Vagina (tissue), 2 donors: ENCODE measurements at places on chromosomes 13 and 19.

- no peak for DNase-seq
Measured at GRCh38 chr13:29577136-29578051, 18.1 kb downstream of the SLC7A1 start.

DNA sequence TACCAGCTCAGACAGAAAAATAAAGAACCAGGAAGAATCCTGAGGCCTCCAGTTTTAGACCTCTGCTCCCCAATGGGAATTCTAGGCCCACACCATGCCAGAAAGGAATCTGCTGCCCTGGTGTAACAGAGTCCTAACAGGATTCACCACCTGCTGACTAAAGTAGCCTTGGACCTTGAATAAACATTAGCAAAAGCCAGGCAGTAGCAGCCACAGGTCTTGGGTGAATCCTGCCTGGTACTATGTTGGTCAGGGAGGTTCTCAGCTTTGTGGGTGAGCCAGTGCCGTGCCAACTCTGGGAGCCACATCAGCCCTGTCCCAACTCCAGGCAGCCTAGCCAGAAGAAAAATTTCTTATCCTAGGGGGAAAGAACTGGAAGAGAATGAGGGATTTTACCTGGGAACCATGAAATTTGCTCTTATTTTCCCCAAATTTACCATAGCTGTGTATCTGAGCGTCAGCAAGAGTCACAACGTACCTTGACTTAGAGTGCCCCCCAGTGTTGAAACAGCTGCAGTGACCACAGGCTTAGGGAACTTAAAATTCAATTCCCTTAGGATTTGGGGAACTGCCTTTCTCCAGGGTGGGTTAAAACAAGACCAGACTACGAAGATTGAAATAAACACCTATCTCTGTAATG lies 1895.6 kb upstream of the PRR20A start:
- DNase-seq: no peak

- no peak for DNase-seq
Measured at GRCh38 chr19:1648459-1648849, 4.0 kb downstream of the TCF3 start.

DNA sequence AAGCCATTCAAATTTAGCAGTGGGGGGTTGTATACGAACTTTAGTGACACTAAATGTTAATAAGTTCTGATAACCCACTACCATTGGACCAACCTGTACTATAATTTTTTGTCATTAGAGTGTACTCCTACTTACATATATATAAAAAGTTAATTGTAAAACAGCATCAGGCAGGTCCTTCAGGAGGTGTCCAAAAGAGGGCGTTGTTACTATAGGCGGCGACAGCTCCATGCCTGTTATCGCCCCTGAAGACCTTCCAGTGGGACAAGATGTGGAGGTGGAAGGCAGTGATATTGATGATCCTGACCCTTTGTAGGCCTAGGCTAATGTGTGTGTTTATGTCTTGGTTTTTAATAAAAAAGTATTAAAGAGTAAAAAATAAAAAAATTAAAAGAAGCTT lies 27.5 kb downstream of the SPRYD7 start:
- no peak for DNase-seq

GRCh38 chr13:26482451-26483197 lies 74.9 kb upstream of the WASF3 start:
- DNase-seq: no peak

- no peak for DNase-seq
Measured at GRCh38 chr13:64704121-64704649, 2526.0 kb downstream of the PCDH9 start.

DNA sequence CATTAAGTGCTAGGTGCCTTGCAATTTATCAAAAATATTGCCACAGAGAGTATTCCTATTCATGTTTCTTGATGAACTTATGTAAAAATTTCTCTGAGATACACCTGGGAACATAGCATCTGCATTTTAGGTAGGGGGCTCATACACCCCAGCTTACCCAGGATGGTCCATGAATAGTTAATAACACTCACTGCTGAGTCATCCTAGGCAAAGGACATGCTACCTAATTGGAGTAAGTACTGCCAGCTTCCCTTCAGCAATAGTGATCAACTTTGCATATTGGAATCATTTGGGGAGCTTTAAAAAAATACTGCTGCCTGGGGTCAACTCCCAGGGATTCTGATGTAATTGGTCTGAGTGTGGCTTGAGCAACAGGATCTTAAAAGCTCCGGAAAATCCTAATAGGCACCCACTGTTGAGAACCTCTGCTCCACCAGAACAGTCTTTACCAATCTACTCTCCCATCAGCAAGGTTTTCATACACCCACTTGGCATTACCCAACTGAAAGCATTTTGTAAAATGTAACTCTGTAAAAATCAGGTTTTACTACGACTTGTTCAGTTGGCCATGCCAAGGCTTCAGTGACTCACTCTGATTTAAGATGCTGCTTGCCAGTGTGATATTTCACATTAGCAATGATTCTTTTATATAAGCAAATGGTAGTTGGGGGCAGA lies 67.2 kb upstream of the FNDC3A start:
- no peak for DNase-seq

GRCh38 chr19:49474542-49474924 lies 518 bp downstream of the FLT3LG start:
- no peak for DNase-seq

GRCh38 chr13:77781808-77782207 lies 84.3 kb downstream of the SLAIN1 start:
- DNase-seq: no peak

DNA sequence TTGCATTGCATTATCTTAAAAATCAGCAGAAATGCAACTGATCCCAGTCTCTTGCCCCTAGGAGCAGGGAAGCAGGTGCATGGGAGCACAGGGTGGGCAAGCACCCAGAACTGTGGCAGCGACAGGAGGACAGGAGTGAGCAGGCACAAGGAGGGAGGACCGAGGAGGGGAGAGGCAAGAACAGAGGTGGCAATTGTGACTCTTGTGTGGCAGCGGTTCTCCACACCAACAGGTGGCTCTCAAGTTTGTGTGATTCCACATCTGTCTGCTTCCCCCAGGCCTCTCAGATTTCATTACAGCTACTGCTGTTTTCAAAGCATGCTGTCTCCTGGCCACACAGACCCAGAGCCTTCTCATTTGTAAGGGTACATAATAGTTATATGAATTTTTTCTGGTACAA lies 108.5 kb downstream of the STK24 start:
- DNase-seq: no peak

DNA sequence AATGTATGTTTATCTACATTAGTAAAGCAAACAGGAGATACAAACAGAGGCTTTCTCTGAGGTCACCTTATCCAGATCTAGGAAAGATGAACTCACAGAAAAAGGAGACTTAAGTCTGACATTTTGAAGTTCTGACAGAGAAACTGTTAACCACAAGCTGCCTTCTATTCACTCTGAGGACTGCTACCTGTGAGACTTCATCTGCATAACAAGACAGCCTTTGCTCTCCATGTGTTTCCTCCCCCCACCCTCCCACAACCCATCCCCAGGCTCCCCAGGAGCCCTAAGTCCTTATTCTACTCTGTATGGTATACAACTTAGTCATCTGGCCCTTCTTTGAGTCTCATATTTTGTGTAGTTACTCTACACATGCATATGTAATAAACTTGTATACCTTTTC lies 699.0 kb downstream of the FGF9 start:
- DNase-seq: no peak

GRCh38 chr13:112896736-112897602 lies 72.0 kb upstream of the MCF2L start:
- no peak for DNase-seq

DNA sequence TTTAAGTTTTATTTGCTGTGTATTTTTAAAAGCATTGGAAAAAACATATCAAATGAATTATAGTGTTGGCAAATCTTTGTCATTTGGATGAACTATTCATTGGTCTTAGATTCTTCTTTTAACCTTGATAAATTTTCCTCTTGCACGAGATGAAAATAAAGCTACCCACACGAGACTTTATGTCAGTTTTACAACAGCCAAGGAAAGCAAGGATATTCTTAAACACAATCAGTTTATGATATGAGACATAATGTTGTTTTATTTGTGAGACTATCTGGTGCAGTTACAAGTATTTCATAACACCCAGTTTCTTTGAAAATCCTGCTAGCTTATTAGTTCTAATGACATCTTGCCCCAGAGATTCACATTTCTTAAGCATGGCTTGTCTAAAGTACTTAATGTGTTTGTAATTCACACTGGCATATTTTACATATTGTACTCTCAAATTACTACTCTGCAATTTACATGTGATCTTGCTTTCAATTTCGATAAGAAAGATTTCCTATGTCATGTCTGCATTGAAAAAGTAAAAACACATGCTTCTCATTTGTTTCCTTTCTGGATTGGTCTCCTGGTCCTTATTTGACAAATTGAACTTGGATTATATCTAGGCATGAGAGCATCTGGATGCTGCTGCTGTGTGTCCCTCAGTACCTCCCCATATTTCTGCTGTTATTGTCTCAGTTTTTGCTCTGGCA lies 955.5 kb upstream of the PCDH9 start:
- no peak for DNase-seq

DNA sequence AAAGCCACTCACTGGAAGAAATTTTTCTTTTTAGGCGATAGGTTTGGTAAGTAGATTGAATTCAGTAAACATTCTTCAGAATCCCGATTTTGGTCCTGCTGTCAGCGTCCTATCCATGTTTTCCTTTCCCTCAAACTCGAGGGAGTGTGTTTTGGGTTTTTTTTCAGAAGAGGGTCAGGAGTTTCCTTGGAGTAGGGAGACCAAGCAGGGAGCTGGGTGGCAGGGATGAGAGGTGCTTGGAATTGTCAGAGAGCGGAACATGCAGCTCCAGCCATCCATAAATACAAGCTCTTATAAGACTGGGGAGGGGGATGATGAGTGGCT lies 1.6 kb upstream of the PCDH8 start:
- DNase-seq: no peak

DNA sequence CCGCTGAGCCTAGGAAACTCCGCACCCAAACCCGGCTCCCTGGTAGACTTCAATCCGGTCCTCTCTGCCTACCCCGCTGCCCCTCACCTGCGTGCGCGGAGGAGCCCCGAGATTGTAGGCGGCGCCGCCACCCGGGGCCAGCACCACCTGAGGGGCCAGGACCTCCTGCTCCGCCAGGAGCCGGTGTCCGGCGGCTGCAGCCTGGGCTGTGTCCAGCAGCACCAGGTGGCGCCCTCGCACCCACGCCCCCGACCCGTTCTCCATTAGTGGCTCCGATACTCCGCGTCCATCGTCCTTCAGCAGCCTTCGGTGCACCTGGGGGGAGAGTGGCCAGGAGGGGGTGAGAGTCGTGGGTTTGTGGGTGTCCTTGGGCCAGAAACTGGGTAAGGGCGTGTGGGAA lies 18.5 kb downstream of the MAN2B1 start:
- DNase-seq: no peak

- DNase-seq: no peak
Measured at GRCh38 chr19:46118136-46118535, 6.4 kb downstream of the IGFL3 start.

GRCh38 chr13:93723316-93723715 lies 496.7 kb downstream of the GPC6 start:
- no peak for DNase-seq

DNA sequence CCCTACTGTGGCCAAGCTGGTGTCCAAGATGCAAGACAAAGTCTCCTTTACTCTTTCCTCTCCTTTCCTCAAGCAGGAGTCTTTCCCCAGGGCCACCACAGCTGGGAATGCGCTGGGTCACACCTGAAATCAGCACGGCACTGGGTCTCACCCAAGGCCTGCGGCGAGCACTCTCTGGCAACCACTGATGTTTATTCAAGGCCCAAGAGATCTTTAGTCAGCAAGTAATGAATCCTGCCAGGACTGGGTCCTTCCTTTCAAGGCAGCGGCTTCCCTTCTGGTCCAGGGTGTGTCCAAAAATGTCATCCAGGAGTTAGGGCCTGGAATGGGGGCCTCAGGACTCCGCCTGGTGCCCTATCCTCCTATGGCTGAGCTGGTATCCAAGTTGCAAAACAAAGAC lies 24.1 kb downstream of the BLOC1S3 start:
- no peak for DNase-seq

- no peak for DNase-seq
Measured at GRCh38 chr19:49513746-49514118, 1.3 kb downstream of the FCGRT start.

- no peak for DNase-seq
Measured at GRCh38 chr13:102863590-102863989, 17.8 kb downstream of the ERCC5 start.

GRCh38 chr13:27536361-27537101 lies 83.8 kb downstream of the LNX2 start:
- no peak for DNase-seq
